WTC11 (cell line): ENCODE measurements at places on chromosomes 1 and 21. TPM values are rescaled to one million over a fixed set of nuclear protein-coding genes. Genes with fewer than 3 reads are reported as not detected.

NUP210L gene
- total RNA-seq: 0.02 to 0.09 TPM in 2 of 3 replicates, not detected in the other

SPATA1 gene
- total RNA-seq: 0.85 to 0.92 TPM in 2 of 3 replicates, not detected in the other

GRCh38 chr21:45478115-45478801 is 64.0 kb downstream of the SLC19A1 start:
- DNase-seq: peak; percentile 86

GRCh38 chr1:212236664-212237220 is 48.5 kb upstream of the PPP2R5A start:
- no peak for DNase-seq
